ENCODE measurements at places on chromosomes 5 and 9. TPM values are rescaled to one million over a fixed set of nuclear protein-coding genes. Genes with fewer than 3 reads are reported as not detected.

Gene TAF11L3
- total RNA-seq, result not detected

Gene RMND5B
- total RNA-seq, result 25.5 TPM

DNA sequence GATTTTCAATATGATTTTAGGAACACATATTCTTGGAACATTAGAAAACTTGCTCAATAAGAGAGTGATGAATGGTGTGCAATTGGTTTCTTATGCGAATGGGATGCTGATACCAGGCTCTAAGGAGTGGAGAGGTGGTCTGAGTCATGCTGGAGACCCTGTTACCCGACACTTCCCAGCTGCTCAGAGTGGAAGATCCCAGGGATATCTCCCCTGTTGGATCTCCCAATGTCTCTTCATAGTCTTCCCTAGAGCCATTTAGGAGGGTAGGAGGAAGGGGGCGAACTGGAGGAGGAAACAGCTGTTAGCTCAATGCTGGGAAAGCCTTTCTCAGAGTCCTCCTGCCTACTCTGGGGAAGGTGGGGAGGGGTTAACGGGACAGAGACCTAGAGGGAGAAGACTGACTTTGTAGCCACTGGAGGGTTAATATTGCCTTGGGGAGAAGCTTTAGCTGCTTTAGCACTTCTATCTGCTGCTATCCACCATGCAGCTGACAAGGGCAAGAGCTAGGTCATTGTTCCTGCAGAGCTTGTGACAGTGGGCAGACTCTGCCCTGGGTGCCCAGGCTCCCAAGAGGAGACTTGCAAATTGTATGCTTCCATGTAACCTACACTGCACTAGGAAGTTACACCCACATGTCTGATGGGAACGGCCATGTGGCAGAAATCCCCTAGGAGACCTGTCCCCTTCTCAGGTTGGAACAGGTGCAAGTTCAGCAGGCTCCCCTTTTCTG, 301.0 kb downstream of the GADD45G start:
- no peak overlapping the region for H3K4me3 ChIP-seq
- no peaks in the 10 kb centered on the region for H3K27me3 ChIP-seq
- H3K4me1 ChIP-seq, result no peaks in the 10 kb centered on the region
- no peak for DNase-seq
- H3K27ac ChIP-seq, result no peak overlapping the region

DNA sequence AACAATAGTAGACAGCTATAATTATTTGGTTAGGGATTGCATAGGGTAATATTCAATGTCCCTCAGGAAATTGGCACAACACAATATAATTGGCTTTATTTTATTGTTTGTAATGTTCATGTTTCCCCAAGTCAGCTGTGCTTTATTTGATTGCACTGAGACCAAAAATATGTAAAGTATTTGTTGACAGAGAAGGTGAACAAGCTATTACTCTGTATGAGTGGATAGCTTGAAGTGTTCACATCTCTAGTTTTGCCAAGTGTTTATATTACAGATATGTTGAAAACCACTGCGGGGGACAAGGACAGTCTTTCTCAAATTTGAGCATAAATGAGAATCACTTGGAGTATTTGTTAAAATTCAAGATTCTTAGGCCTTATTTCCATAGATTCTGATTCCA, 83.3 kb downstream of the RAB3C start:
- H3K27me3 ChIP-seq, result no peaks in the 10 kb centered on the region
- no peak overlapping the region for H3K27ac ChIP-seq
- no peak overlapping the region for H3K4me3 ChIP-seq

DNA sequence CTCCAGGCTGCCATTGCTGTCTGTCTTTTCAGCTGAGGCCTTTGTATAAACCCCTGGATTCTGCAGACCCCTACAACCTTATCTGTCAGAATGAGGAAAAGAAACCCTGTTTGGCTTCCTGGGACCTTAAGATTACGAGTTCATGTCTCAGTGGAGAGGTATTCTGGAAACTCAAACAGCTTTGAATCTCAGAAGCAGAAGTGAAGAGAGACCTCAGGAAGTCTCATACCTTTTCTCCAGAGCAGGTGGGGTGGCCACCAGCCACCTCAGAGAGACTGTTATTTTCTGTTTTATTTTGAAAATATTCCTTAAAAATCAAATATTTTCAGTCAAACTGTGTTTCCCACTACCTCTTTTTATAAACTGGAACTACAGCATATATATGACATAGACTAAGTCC, 457.5 kb downstream of the TMEM232 start:
- H3K27ac ChIP-seq, result peak overlapping the region; percentile 85
- H3K4me3 ChIP-seq, result no peak overlapping the region
- no peaks in the 10 kb centered on the region for H3K27me3 ChIP-seq

GRCh38 chr5:93887678-93888077, 146.3 kb upstream of the POU5F2 start:
- no peak overlapping the region for H3K27ac ChIP-seq
- DNase-seq, result no peak
- H3K4me3 ChIP-seq, result no peak overlapping the region
- H3K36me3 ChIP-seq, result no peaks in the 10 kb centered on the region

GRCh38 chr5:63125392-63125791, 546.8 kb downstream of the LRRC70 start:
- no peaks in the 10 kb centered on the region for H3K27me3 ChIP-seq
- no peak overlapping the region for H3K4me3 ChIP-seq
- no peak overlapping the region for H3K27ac ChIP-seq

DNA sequence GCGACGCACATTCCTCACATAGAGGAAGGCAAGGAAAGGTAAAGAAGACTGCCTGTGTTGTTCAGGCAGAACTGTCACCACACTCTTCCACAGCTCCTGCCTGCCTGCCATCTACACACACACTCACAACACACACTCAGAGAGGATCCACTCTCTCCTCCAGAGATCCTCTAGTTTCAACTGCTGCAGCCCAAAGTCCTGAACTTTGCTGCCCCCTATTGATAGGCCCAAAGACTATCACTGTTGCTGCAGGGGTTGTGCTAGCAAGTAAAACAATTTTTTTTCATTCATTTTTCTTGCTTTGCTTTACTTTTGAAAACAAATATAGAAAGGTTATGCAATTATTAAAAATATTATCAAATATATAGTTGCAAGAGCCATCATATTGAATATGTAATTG, 5.9 kb upstream of the CFAP90 start:
- H3K4me1 ChIP-seq, result no peaks in the 10 kb centered on the region
- peak; percentile 68 for DNase-seq
- H3K27ac ChIP-seq, result no peak overlapping the region

GRCh38 chr5:111144352-111144930, 52.3 kb downstream of the WDR36 start:
- no peak overlapping the region for H3K4me3 ChIP-seq
- DNase-seq, result no peak
- no peaks in the 10 kb centered on the region for H3K4me1 ChIP-seq
- no peak overlapping the region for H3K27ac ChIP-seq
- no peaks in the 10 kb centered on the region for H3K27me3 ChIP-seq

DNA sequence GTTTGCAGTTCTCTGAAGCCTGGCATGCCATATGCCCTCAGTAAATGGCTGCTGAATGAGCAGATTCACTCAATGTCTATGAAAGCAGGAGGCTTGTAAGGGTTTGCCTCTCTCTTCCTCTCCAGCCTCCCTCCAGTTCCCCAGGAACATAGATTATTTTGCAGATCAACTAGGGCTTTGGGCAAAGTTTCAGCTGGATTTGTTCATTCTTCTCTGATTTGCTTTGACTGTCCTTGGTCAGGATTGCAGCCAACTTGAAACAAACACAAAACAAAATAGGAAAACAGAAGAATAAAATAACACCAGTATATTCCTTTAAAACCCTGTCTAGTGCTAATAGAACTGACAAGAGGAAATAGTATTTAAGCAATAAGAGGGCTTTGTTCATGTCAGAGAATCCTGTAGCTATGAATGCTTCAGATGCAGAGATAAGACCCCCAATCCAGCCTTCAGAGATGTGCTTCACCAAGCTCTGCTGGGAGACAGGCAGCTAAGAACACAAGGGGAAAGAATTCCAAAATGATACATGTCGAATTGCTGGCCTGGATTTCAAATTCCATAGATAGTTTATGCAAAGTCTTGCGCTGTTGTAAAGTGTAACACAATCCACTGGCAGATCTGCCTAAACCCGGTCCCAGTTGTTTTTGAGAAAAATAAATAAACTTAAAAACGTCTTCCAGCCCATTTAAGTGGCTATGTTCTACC, 174.3 kb downstream of the PAPPA start:
- H3K4me3 ChIP-seq, result no peak overlapping the region
- H3K27ac ChIP-seq, result no peak overlapping the region
- H3K4me1 ChIP-seq, result peaks cover 30% of the 10 kb centered on the region
- DNase-seq, result no peak
- H3K36me3 ChIP-seq, result no peaks in the 10 kb centered on the region

DNA sequence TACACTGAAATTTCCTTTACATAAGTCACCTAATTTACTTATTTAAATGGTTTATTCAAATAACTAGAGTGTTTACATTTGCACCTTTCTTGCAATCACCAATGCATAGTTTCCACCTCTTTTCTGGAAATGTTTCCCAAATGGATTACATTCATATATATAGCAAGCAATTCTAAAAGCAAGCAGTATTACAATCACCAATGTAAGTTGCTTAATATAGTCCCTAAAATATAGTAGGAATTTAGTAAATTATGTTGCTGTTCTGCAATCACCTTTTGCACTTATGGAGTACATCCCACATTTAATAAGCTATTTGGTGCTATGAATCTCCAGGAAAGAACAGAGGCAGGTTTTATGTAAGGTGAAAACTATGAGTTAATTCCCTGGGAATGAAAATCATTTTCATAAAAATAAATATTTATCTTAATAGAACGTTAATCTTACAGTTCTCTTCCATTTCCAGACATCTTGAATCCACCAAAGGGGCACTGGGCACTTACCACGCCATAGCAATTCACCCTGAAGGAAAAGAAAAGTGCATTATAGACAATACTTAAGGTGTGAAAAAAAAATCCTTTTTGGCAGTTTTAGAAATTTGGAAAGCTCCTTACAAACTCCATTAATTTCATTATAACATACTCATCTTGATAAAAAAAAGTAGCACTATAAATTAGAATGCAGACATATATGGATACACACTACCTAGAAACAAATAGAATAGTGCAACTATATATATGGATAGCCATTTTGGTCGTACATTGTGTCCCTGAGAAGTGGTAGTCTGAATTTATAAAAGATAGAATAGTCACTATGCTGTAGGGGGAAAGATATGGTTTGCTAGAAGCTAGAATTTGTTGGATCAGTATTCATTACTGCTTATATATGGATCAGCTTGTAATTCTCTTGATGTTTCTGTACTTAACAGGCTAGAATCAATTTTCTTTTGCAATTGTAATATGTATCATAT, 47.1 kb downstream of the ALDH1A1 start:
- DNase-seq, result no peak
- peaks cover under 1% of the 10 kb centered on the region for H3K4me1 ChIP-seq
- H3K36me3 ChIP-seq, result no peaks in the 10 kb centered on the region
- no peak overlapping the region for H3K27ac ChIP-seq
- no peak overlapping the region for H3K4me3 ChIP-seq
